Epithelial cell of proximal tubule (primary cell): ENCODE measurements at places on chromosomes 3 and 15.

DNA sequence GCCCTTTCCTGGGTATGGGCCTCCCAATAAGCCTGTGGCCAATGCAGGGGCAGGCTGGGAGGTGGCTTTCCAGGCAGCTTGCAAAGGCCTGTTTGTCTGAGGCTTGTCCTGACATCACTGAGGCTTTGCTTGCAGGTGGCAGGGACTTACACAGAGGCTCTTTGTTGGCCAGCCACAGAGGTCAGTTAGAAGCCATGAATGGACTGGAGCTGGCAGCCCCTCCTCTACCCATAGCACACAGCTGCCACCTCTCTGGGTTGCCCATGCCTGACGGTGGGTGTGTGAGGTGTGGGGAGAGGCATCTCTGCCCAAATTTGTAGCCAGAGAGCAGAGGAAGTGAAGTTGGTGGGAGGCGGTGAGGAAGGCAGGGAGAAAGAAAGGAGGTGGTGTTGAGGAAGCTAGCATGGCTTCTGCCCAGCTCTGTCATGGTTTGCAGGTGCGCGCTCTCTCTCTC lies 17.1 kb downstream of the LIMD1 start:
- DNase-seq: no peak

DNA sequence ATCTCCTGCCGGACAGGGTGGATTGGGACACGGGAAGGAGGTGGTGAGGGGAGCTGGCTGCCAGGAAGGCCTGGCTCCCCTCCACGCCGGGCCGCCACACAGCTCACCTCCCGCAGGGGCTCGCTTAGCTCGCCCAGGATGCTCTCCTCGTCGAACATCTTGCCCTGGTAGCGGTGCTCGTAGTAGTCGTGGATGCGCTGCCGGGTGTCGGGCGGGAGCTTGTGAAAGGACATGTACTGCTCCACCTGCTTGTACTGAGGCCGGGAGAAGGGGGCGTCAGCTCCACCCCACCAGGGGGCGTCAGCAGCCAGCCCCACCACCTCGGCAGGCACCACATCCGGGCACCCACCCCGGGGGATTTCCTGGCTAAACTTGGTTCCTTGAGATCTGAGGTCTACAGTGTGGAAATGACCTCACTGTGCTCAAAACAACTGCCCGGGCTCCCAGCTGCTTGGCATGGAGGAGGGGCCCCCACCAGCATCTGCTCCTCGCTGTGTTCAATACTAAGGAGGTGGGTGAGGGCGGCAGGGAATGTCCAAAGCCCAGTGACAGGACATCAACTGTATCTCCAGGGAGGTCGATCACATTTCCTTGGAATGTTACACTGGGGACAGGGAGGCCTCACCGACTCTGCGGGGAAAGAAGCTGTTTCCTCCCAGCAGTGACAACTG lies 43.4 kb downstream of the HCN4 start:
- DNase-seq: no peak

DNA sequence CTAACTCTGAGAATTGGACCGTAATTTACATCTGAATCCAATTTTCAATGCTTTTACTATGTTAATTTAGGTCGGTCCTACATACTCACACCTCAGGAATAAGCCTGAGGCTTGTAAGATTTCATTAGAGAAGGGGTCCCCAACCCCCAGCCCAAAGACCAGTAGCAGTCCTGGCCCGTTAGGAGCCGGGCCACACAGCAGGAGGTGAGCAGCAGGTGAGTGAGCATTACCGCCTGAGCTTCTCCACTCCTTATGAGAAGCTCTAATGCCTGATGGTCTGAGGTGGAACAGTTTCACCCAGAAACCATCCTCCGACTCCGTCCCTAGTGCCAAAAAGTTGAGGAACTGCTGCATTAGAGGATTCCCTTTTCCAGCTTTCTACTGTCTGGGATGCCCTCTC lies 757.3 kb downstream of the SI start:
- no peak for DNase-seq

- DNase-seq: no peak
Measured at GRCh38 chr15:53013329-53013728, 223.2 kb upstream of the ONECUT1 start.

DNA sequence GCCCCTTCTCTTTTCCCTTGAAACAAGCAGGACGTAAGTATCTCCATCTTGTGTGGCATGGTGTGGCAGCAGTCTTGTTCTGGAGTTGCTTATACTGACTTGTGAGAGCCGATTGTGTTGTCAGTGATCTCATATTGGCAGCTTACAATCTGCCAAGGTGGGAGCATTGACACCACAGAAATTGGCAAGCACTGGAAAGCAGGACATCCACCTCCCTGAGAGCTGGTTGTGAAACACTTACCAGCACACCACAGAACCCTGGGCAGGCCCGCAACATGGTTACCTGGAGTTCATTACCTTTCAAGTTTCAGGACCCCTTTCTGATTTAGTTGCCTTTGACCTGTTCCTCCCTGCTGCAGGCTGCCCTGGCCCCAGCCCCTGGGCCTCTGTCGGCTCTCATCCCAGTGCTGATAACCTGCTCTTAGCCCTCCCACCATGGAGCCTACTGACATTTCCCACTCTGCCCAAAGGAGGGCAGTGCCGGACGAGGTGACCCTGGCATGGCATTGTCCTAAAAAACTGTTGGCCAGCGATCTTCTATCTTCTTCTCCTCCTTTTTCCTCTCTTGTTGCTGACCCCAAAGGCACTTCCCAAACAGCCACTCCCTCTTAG lies 10.6 kb upstream of the ATP2B2 start:
- no peak for DNase-seq

DNA sequence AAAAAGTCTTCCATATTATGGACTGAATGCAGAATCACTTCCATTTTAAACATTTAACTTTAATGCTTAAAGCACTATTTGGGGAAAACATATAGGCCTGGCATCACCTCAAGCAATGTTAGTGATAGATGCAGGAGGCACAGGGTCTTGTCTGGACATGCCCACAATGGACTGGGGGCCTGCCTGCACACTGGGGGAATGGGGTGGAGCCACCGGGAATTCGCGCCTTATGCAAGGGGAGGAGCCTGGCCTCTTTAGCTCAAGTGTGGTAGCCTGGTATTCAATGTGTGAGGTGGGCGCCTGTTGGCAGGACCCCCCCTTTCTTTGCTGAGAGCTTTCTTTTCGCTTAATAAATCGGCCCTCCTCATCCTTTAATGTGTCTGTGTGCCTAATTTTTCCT lies 29.9 kb downstream of the ACKR4 start:
- no peak for DNase-seq

DNA sequence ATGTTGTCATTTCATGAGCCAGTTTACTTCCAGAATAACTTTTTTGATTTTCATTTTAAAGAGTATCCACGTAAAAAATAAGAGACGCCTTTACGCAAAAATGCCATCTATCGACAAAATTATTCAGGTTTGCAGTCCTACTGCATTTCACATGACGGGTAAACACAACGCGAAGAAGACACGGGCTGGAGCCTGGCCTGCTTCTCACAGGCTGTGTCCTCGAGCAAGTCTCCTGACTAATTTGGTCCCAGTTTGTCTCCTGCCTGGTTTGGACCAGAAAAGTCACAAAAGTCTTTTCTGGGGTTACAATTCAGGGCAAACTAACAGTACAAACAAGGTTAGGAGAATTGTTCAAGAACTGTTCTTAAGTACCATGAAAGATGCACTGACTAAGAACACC lies 51.7 kb downstream of the CHSY1 start:
- no peak for DNase-seq

- no peak for DNase-seq
Measured at GRCh38 chr15:73317651-73318462, 50.9 kb downstream of the HCN4 start.

DNA sequence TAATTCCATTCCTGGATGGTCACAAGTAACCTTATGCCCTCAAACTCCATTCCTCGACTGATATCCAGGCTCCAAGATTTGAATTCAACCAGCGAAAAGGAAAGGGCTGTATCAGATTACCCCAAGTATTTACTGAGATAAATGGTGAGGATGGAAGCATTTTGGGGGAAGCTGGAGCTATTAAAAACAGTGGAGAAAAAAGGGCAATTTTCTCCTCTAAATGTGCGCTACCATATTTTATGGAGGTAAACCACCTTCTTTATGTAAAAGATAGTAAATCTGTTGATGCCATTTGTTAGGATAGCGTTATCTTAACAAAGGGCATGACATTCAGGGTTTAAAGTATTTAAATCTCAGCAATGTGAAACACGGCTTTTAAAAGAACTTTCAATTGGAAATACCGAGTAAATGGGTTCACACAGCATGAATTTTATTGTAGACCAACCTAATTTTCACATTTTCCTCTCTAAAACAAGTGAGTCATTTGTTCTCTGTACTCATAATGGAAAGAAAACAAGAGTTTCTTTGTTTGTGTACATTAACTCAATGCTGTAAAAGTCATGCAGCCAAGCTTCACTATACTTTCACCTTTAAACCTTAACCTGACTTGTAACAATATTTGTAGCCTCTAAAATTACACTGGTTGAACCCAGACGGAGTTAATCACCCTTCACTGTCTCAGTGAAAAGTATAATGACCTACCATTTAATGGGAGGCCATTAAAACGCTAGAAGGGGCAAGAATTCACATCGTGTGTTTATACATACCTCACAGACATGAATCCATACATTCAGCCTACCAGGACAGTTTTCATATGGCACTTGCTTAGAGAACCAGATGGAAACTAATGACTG lies 773.4 kb downstream of the ROBO1 start:
- no peak for DNase-seq

GRCh38 chr15:100330221-100330620 lies 11.6 kb downstream of the ADAMTS17 start:
- DNase-seq: no peak

DNA sequence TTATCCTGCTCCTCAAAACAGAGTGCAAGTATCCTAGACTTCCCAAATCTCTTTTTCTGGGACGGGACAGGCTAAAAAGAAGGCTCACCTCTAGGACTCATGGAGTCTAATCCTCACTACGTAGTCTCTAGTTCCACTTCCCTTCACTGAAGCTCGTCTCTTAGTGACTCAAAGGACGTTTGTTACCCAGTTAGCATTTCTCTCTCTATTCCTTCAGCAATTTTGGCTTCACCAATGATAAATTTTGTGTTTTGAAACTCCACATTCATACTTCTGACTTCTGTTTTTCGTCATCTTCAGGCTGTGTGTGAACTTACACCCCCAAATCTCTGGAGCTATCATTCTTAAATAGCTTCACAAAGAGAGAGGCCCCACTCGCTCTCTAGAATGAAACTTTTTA lies 627.1 kb downstream of the NAALADL2 start:
- no peak for DNase-seq

DNA sequence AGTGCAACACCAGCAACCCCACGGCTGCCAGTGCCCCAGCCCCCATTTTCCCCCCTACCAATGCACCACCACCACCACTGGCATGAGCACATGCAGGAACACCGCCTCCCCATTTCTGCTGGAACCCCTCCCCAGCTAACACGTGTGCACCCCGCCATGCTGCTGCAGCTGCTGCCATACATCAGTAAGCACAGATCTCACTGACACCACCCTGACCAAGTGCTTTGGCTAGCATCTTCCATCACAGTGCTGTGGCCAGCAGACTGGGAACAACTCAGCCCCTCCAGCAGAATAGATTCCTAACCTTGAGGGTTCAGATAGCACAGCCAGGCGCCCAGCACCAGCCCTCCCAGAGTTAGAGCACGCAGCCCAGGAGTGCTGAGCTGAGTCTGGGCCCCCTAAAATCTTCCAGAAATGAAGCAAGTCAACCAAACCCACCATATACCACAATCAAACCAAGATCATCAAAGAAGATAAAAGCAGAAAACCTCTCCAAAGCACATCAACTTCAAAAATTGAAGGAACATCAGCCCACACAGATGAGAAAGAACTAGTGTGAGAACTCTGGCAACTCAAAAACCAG lies 81.2 kb upstream of the CDV3 start:
- no peak for DNase-seq

GRCh38 chr3:3177861-3178497 lies 1.5 kb downstream of the CRBN start:
- DNase-seq: no peak

DNA sequence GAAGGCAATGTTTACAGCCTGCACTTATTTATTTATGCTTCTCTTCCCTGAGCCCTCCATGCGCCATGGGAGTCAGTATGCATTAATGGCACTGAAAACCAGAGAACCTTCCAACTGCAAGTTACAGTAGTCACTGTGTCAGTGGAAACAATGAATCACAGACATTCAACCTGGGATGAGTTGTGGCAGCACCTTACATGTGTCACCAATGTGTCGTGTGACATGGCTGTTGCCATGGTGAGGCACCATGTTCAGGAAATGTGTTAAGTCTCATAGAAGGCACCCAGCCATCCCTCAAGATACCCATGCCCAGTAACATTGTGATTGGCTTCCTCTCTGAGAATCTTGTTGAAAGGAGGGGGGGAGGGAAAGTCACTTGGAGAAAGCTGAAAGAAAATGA lies 105.0 kb downstream of the FOXP1 start:
- no peak for DNase-seq

GRCh38 chr15:45604326-45604725 lies 17.1 kb downstream of the BLOC1S6 start:
- no peak for DNase-seq

GRCh38 chr3:197793247-197793646 lies 2.2 kb downstream of the LRCH3 start:
- DNase-seq: no peak

DNA sequence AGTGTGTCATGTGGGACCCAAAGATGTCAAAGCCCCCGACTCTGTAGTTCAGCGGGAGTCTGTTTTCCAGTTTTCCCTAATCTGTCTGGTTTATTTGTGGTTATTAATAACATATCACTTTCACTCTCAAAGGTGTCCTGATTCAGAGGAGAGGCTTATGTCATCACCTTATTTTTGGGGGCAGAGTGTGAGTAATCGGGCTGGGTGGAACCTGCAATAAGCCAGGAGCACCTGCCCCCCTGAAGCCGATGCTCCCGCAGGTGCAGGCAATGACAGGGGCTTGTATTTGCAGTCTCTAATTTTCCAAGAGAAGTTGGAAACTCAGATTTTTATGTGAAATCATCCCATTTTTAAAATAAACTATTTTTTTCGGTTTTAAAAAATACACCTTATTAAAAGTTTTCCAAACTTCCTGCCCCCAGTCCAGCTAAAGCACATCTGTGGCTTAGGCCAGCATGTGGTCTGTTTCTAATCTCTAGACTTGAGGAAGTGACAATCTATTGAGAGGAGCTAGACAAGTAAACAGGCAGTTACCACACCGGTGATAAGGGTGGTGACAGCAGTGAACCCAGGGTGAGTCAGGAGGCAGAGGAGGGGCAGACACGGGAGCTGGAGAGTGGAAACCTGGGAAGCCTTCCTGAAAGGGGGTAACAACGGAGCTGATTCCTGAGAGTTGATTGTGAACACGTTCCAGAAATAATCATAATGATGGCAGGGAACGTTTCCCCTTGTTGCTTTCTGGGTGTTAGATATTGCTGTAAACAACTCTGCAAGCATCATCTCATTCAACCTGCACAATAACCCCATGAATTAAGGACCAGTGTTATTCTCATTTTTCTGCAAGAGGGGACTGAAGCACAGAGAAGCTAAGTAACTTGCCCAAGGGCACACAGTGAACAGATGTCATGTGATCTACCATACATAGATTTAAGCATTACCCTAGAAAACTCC lies 37.2 kb downstream of the BHLHE40 start:
- no peak for DNase-seq
